ENCODE measurements at places on chromosomes 6 and 20.

DNA sequence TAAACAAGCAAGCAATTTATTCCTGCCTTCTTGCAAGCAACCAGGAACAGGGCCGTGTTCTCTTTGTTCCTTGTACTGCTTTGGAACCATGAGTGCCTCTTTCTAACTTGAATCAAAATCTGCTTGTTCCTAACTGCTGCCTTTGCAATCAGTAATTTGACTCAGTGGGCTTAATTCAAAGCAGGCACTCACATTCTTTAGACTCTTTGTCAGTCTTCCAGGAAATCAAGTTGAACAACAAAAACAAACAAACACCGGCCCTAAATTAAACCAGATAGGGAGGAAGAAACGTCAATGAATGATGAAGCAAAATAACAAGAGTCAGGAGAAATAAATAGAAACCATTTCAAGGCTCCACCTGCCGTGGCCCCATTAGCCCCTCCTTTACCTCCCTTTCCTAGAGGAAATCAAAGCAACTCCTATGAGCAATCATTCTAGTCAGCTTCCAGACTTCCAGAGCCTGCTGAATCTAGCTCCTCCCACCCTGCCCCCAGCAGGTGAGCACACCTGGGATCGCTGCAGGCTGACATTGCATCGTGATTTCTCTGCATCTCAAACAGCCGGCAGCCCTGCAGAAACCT, 582.2 kb upstream of the FLRT3 start:
- H3K4me1 ChIP-seq = peaks cover 9% of the 10 kb centered on the region
- peaks cover 11% of the 10 kb centered on the region for H3K27me3 ChIP-seq
- H3K27ac ChIP-seq = no peak overlapping the region
- H3K4me3 ChIP-seq = no peak overlapping the region
- ATAC-seq = no peak

DNA sequence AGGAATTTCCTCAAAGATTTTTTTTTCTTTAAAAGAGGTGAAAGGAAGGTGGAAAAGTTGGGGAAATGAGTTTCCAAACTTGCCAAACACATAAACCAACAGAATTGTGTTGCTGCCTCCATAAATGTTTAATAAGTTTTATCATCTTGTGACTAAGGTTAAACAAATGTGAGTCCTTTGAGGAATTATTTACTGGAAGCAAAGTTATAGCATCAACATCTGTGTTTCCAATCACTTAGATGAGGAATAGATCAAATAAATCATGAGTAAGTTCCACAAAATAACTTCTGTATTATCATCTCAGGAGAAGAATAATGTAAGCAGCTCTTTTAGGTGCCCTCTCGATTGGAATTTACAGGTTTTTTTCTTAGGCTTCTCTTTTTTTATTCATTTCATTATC, 20.5 kb downstream of the TSHZ2 start:
- H3K4me1 ChIP-seq = no peaks in the 10 kb centered on the region
- peaks cover 9% of the 10 kb centered on the region for H3K27me3 ChIP-seq
- no peak overlapping the region for H3K27ac ChIP-seq

GRCh38 chr6:97094376-97094775, 169.8 kb downstream of the KLHL32 start:
- ATAC-seq = no peak
- H3K27me3 ChIP-seq = no peaks in the 10 kb centered on the region
- H3K27ac ChIP-seq = no peak overlapping the region
- H3K4me3 ChIP-seq = no peak overlapping the region
- H3K4me1 ChIP-seq = no peaks in the 10 kb centered on the region

DNA sequence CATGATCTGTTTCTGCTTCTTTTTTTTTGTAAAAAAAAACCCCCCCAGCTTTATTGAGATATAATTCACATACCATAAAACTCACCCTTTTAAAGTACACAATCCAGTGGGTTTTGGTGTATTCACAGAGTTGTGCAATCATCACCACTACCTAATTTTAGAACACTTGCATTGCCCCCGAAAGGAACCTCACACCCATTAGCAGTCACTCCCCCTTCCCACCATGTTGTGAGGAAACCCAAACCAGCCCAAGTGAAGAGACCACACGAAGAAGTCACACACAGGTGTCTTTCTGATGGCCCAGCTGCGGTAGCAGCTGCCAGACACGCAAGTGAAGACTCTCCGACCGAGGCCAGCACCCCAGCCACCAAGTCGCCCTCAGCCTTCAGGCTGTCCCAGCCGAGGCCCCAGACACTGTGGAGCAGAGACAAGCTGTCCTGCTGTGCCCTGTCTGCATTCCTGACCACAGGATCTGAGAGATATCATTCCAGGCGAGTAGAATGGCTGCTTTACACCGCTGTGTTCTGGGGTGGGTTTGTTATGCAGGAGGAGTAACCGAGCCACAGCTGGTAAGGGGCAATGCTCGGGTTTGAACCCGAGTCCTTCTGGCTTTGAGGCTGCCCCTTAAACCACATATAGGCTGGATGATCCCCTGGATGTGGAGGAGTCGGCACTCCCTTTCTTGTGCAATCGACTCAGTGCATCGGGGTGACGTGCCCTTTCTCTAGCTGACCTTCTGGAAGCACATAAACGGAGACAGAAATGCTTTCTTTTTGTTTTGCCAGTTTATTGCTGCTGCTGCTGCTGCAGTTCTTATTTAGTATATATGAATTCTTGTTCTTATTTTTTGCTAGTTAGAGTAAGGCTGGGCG, 59.1 kb upstream of the PTPN1 start:
- H3K36me3 ChIP-seq = no peaks in the 10 kb centered on the region
- peaks cover 32% of the 10 kb centered on the region for H3K4me1 ChIP-seq
- peaks cover 88% of the 10 kb centered on the region for H3K27me3 ChIP-seq
- H3K4me3 ChIP-seq = peak overlapping the region; percentile 55

DNA sequence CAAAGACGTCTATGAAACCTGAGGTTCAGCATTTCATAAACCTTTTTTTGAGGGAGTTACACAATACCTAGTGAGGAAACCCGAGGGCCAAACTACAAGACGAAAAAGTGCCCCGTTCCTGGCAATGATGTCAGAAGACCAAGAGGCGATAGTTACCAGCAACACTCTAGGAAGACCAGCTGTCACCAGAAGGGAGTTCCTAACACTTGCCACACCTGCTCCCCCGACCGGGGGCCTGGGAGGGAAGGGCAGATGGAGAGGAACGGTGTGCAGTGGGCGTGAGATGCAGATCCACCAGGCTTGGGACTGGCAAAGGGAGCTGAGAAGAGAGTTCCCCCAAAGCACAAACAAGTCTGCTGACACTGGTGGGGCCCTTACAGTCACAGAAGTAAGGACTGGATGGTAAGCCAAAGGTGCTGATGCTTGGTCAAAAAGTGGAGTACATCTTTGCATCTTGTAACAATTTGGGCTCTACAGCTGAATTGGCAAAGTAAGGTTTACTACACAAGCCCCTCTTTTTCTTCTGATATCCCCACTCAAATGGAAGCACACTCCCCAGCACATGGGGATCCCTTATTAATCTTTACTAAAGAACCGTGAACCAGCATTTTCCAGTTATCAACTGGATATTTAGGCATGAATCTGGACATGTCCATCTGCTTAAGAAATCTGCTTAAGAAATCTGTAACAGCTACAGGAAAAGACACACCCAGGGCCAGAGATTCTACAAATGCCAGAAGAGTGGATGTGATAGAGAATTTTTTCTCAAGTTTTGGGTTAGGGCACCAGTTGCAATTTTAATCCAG, 38.5 kb downstream of the PANK2 start:
- no peak overlapping the region for H3K4me3 ChIP-seq
- peaks cover 41% of the 10 kb centered on the region for H3K4me1 ChIP-seq
- H3K27ac ChIP-seq = no peak overlapping the region
- peaks cover 39% of the 10 kb centered on the region for H3K36me3 ChIP-seq
- no peak for ATAC-seq

- no peak overlapping the region for H3K4me3 ChIP-seq
- no peaks in the 10 kb centered on the region for H3K27me3 ChIP-seq
- no peak overlapping the region for H3K27ac ChIP-seq
- ATAC-seq = no peak
- H3K4me1 ChIP-seq = no peaks in the 10 kb centered on the region
Observed at GRCh38 chr6:128421788-128422187, 98.6 kb downstream of the PTPRK start.

DNA sequence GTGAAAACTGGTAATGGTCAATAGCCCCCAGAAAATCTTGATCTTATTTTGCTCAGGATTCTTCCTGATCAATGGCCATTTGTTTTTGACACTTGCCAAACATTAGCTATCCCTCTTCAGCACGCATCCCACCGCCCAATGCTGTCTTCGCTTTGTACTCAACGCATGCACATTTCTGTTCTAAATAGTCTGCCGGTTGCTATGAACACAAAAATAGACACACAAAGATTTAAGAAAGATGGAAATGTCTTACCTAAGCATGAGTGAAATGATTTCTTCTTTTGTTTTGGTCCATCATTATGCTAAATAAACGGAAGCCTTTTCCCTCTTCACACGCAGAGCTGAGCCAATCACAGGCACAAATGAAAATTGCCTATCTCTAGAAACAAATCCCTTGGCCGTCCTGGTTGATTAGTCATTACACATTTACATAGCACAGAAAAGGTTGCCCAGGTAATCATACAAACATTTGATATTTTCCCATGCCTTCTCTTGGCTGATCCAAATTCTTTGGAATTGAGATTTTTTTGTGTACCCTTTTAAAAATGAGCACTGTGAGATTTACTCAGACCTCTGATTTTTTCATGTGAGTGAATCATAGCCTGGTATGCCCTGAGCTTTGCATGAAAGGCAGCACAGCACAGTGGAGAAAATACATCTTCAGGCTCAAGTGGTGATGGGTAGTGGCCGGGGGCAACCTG, 70.5 kb upstream of the FAM184A start:
- H3K4me3 ChIP-seq = no peak overlapping the region
- no peak for ATAC-seq

DNA sequence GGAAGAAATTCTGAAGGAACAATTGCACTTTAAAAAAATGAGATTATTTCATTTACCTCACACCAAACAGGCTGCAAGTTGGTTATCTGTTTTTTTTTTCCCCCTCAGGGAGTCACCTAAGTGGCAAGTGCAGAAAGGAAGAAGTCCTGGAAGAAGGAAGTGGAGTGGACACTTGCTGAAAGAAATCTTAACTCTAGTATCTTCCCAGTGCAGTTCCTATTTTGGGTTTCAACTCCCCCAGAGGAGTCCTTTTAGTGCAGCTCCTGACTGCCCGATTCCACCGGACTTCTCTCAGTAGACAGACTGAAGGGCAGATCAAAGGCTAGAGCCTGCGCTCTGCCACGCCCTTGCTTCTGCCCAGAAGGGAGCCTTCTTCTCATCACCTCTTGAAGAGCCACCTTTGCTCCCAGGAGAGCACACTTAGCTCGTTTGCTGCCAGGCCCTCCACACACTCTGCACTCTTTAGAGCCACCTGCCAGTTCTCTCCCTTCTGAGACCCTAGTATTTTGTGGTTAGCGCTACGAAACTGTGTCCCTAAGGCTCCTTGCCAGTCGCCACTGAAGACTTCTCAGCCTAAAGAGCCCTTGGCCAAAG, 4.9 kb downstream of the MTCL3 start:
- H3K36me3 ChIP-seq = peaks cover 9% of the 10 kb centered on the region
- H3K27ac ChIP-seq = no peak overlapping the region
- H3K27me3 ChIP-seq = peaks cover 10% of the 10 kb centered on the region
- peaks cover 27% of the 10 kb centered on the region for H3K4me1 ChIP-seq

GRCh38 chr6:28794175-28795002, 129.4 kb downstream of the TRIM27 start:
- peaks cover 94% of the 10 kb centered on the region for H3K27me3 ChIP-seq
- no peak overlapping the region for H3K27ac ChIP-seq

GRCh38 chr6:163935158-163935762, 520.7 kb downstream of the QKI start:
- H3K4me3 ChIP-seq = no peak overlapping the region
- H3K27me3 ChIP-seq = peaks cover 16% of the 10 kb centered on the region
- no peaks in the 10 kb centered on the region for H3K4me1 ChIP-seq

DNA sequence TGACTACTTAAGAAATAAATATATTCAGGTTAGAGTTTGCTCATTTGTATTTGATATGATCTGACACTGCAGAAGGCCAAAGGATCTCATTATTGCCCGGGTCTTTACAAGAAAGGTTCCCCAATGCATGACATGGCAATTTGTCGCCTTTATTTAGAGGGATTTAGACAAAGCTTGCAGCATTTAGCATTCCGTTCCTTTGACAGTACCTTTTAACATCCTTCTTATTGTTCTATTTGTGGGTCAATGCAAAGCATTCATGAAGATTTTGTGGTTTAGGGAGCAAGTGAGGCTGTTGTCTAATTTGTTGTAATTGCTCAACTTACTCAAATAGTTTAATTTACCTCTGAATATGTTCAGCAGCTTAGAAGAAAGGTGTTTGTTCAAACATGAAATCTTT, 230.8 kb upstream of the FLRT3 start:
- no peak for ATAC-seq
- H3K27ac ChIP-seq = no peak overlapping the region
- H3K4me1 ChIP-seq = no peaks in the 10 kb centered on the region
- no peaks in the 10 kb centered on the region for H3K27me3 ChIP-seq

DNA sequence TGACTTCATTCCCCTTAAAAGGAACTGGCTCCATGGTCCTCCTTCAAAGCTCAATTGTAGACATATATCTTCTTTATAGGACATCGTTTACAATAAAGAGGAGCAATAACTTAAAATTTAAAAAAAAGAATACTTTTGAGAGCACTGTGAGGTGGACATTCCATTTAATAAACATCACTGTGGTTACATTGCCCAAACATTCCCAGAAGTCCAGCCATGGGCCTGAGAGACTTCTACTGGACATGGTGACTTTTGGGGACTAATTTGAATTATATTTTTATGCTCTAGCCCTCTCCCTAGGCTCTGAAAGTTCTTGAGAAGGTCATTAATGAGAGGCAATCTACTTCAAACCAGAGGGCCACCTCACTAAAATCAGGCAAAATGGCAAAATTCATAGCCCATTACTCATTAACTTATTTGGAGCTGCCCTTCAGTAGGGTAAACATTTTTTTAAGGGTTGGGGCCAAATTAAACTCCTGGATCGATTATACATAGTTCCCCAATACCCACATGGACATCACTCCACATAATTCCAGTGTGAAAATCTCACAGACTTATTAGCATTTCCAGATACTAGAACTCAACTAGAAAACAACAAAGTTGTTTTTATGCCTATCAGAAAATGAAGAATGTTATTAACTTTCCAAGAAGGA, 17.1 kb downstream of the ISM1 start:
- ATAC-seq = no peak
- H3K27ac ChIP-seq = no peak overlapping the region
- H3K4me3 ChIP-seq = no peak overlapping the region
- H3K4me1 ChIP-seq = no peaks in the 10 kb centered on the region
- H3K36me3 ChIP-seq = no peaks in the 10 kb centered on the region

GRCh38 chr6:129507846-129508245, 202.1 kb downstream of the ARHGAP18 start:
- H3K4me1 ChIP-seq = peaks cover 4% of the 10 kb centered on the region
- no peaks in the 10 kb centered on the region for H3K36me3 ChIP-seq
- H3K4me3 ChIP-seq = no peak overlapping the region
- no peaks in the 10 kb centered on the region for H3K27me3 ChIP-seq

- H3K27ac ChIP-seq = no peak overlapping the region
- H3K36me3 ChIP-seq = no peaks in the 10 kb centered on the region
- no peak for ATAC-seq
Observed at GRCh38 chr6:45432977-45433376, 55.2 kb upstream of the SUPT3H start.

GRCh38 chr6:118134736-118135135, 227.7 kb downstream of the SLC35F1 start:
- no peaks in the 10 kb centered on the region for H3K27me3 ChIP-seq
- ATAC-seq = no peak
- H3K4me1 ChIP-seq = no peaks in the 10 kb centered on the region
- no peak overlapping the region for H3K27ac ChIP-seq
- no peaks in the 10 kb centered on the region for H3K36me3 ChIP-seq
